ENCODE measurements at places on chromosomes 4 and X.

- no peak for DNase-seq
These were observed 16.6 kb downstream of the SAT1 start for GRCh38 chrX:23799469-23800065.

DNA sequence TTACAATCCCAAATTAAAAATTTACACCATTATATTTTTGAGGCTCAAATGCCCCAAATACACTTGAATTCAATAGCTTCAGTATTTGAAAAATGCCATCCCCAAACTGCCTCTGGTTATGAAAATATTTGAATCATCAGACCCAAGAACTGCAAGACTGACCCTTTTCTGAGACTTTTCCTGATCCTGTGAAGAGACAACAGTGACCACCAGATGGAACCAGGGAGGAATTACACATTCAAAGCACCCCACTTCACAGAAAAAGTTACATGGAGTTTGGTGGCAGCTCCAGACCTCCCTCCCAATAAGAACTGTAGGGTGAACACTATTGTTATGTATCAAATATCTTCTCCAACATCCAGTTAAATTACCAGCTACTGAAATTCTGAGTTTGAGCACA is 44.0 kb upstream of the SCD5 start:
- no peak for DNase-seq

DNA sequence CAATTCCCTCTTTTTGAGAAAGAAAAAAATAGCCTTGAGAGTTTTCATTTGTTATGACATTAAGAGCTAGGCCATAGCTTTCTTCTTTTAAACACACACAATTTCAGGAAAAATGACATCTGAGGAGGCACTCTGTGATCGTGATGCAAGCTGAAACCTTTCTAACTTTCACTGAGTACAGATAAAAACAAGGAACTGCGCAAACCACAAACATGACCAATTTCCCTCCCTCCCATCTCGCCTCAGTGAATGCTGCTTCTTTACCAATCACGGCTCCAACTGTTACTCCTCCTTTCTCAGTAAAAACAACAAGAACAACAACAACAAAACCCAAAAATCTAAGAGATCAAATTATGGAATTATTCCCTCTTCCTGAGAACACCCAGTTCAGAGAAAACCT is 626.8 kb downstream of the TLL1 start:
- DNase-seq, result no peak

- no peak for DNase-seq
These were observed 5.3 kb upstream of the MAMLD1 start for GRCh38 chrX:150357790-150358189.

DNA sequence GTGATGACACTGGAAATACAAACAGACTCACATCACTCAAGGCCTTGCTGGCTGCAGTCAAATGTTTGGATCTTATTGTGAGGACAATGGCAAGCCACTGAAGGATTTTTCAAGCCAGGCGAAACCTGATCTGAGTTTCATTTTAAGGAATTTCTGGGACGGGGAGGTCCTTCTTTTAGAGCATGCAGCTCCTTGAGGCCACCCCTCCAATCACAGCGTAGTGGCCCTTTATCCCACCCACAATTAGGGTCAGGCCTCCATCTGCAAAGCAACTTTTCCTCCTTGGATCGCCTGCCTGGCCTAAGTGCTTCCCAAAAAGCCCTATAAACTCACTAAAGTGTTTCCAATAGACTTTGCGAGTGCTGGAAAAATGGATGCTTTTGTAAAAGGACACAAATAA is 115.5 kb downstream of the EFHC2 start:
- DNase-seq, result no peak

GRCh38 chrX:51894697-51895336 is 1.4 kb downstream of the MAGED1 start:
- no peak for DNase-seq

DNA sequence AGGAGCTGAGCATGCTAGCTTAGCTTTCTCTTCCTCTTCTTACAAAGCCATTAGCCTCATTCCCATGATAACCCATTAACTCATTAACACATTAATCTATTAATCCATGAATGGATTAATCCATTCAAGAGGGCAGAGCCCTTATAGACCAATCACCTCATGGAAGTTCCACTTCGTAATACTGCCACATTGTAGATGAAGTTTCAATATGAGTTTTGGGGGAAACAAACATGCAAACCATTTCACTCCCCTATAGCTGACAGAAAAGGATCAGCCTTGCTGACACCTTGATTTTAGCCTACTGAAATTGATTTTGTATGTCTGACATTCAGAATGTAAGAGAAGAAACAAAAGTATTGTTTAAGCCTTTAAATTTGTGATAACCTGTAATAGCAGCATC is 251.8 kb upstream of the GALNTL6 start:
- DNase-seq, result no peak

DNA sequence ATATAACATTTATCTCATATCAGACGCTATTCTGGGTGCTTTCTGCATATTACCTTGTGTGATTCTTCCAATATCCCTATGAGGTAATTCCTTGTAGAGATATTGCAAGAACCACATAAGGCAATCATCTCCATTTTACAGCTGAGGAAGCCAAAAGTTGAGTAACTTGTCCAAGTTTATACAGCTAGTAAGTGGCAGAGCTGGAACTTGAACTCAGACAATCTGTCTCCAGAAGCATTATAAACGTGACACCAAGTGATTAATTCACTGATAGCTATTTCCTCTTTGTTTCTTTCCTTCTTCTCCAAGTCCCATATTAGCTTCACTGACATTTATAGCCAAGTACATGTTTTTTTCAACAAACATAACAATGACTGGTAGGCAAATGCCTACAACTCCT is 7.3 kb downstream of the EMCN start:
- no peak for DNase-seq

- no peak for DNase-seq
These were observed 60.2 kb downstream of the BANK1 start for GRCh38 chr4:101850698-101851097.

- DNase-seq, result no peak
These were observed 231.4 kb downstream of the ANKRD50 start for GRCh38 chr4:124481123-124481522.

GRCh38 chrX:21661316-21661715 is 3.2 kb upstream of the KLHL34 start:
- no peak for DNase-seq

GRCh38 chr4:8316251-8316771 is 46.8 kb downstream of the HTRA3 start:
- DNase-seq, result no peak

GRCh38 chr4:89364541-89364940 is 56.9 kb upstream of the GPRIN3 start:
- no peak for DNase-seq

DNA sequence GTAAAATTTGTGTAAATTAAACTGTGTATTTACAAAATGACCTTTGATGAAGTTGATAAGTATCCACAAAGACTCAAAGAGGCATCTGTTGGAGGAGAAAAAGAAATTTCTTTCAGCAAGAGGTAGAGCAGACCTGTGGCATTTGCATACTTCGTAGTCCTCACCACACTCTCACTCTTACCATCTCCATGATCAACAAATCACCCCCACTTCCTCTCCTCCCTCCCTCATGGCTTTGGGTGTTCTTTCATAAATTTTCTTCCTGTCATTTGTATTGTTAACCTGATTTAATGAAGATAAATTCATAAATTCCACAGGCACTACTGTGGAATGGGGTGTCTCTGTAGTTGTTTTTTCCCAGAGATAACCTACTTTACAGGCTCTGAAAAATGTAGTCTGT is 366.5 kb downstream of the ZNF674 start:
- no peak for DNase-seq

DNA sequence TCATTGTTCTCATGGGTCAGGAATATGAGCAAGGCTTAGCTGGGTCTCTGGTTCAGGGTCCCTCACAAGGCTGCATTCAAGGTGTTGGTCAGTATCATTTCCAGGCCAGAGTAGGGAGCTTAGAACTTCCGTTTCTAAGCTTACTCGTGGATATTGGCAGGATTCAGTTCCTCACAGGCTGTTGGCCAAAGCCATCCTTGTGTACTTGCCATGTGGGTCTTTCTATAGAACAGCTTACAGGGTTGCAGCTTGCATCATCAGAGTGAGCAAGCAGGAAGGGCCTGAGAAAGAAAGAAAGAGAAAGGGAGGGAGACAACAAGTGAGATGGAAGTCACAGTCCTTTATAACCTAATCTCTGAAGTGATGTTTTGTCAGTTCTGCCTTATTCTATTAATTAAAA is 5.1 kb upstream of the LIMCH1 start:
- DNase-seq, result no peak

- no peak for DNase-seq
These were observed 1049.8 kb upstream of the GRIA3 start for GRCh38 chrX:122134291-122134690.

DNA sequence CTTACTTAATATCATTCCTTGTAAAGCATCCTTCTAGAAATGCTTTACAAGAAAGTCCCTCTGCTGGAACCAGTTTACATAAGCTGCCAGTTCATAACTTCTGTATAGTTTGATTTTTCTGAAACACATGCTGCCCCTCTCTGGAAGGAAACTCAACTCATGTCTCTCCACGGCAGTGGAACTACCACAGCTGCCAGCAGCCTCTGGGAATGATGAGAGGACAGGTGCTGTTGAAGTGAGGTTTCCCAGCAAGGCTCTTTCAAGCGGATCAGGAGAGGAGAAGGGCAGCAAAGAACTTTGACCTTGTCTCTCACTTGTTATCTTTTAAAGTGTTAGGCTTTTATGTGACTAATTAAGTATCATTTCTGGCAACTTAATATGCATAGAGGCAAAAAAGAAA is 7.3 kb downstream of the GRPR start:
- no peak for DNase-seq

- DNase-seq, result no peak
These were observed 1702.3 kb downstream of the STIM2 start for GRCh38 chr4:28562913-28563312.

GRCh38 chrX:53262918-53263394 is 18.4 kb downstream of the IQSEC2 start:
- no peak for DNase-seq

- DNase-seq, result no peak
These were observed 53.0 kb downstream of the CHST7 start for GRCh38 chrX:46626566-46626965.

GRCh38 chr4:13733817-13734216 is 106.3 kb upstream of the BOD1L1 start:
- no peak for DNase-seq

- no peak for DNase-seq
These were observed 85.8 kb downstream of the DCLK2 start for GRCh38 chr4:150164055-150164454.

DNA sequence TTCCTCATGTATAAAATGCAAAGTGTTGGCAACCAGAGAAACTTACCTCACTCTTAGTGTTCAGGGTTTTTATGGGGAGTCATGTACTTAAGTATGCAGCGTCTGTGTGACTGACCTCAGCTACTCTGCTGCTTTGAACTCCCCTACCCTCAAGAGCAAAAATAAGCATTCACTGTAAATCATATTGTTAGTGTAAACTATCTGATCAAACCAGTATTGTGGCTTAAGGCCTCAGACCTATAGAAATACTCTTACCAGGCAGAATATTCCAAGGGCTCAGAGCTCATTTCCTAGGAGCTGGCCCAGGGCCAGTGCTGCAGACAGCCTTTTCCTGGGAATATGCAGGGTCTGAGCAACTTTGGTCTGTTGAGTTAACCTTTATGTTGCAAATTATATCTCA is 453.1 kb downstream of the CCSER1 start:
- no peak for DNase-seq

- no peak for DNase-seq
These were observed 668.0 kb upstream of the LCORL start for GRCh38 chr4:18689308-18690115.

DNA sequence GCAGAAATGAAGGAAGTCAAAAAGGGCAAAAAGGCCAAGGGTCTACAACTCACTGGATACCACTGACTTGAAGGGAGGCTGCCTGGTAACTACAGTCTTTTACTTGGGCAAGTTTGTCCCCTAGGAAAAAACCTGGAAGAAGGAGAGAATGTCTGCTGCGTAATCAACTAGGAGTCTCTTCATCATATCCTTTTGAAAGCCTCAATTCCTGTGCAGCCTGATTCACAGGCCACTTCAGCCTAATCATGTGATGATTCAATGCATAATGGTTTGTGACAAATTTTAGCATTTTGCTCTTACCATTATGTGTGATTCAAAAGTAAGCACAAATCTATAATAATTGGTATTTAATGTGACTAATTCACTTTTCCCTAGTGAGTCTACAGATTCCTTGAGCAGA is 273.6 kb downstream of the FRMPD4 start:
- DNase-seq, result no peak

DNA sequence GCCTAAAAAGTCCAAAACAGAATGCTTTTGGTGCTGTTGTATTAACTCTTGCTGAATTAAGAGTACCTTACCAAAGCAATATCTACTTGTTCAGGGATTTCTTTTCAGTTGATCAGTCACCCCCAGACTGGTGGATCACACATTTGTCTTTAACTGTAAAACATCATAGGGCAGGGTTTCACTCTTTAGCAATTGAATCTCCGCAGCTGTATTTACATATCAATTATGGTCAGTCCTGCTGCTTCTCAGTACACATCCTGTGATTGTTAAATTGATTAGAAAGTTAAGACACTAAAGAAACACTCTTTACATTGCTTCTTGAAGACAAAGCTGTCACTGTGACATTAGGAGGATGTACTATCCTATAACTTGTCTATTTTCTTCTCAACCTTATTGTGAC is 277.1 kb upstream of the ADGRL3 start:
- no peak for DNase-seq

DNA sequence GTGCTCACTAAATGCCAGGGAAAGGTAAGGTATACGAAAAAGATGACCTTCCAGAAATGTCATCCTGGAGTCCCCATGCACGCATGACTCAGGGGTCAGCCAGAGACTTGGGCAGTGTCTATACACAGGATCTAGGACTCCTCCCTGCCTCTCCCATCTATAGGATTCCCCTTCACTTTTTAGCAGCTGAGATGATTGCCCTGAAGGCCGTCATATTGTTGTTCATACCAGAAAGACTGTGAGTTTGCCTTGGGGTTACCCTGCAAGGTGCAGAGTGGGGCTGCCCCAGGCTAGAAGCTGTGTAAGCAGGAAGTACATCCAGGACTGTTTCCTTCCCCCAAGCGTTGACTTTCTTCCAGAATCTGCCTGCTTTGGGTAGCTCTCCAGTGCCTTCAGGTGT is 55.1 kb upstream of the MAMLD1 start:
- DNase-seq, result no peak

DNA sequence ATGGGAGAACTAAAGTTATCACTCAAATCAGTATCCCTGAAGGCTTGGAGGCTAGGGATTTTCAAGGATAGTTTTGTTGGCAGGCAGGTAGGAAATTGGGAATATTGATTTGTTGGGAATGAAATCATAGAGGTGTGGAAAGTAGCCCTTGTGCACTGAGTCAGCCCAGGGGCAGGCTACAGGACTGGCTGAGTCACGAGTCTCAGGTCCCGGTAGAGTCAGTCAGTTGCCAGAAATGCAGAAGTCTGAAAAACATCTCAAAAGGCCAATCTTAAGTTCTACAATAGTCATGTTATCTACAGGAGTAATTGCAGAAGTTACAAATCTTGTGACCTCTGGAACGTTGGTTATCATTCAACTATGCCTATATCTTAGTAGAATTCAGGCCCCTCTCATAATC is 153.1 kb downstream of the GC start:
- no peak for DNase-seq
